ENCODE measurements at places on chromosomes 12 and 14. TPM values are rescaled to one million over a fixed set of nuclear protein-coding genes. Genes with fewer than 3 reads are reported as not detected.

Gene NAV3
- total RNA-seq: 25.7 TPM

Gene TAS2R42
- not detected for total RNA-seq

Gene SIX6
- total RNA-seq: not detected

Gene HOXC9
- total RNA-seq: not detected

Gene A2ML1
- total RNA-seq: not detected

Gene KLHL28
- total RNA-seq: 9.2 TPM

Gene KRT75
- total RNA-seq: not detected

Gene PLBD1
- total RNA-seq: 0.09 TPM

Gene GPR33
- not detected for total RNA-seq

Gene VPS33A
- total RNA-seq: 18.2 TPM

Gene ASIC1
- 1.0 TPM for total RNA-seq

Gene LMNTD1
- total RNA-seq: 0.45 TPM

Gene IL22
- not detected for total RNA-seq

Gene USP44
- total RNA-seq: 0.85 TPM

Gene SIX1
- 0.27 TPM for total RNA-seq

Gene RFX4
- total RNA-seq: not detected

Gene TPPP2
- not detected for total RNA-seq

Gene TBC1D30
- total RNA-seq: 13.6 TPM

Gene ART4
- total RNA-seq: 17.9 TPM

Gene NXPH4
- 2.5 TPM for total RNA-seq

Data from endothelial cell of coronary artery (primary cell).